Right ventricle myocardium superior (tissue), 1 donor: ENCODE measurements at places on chromosomes 5 and 9. TPM values are rescaled to one million over a fixed set of nuclear protein-coding genes. Genes with fewer than 3 reads are reported as not detected.

DNA sequence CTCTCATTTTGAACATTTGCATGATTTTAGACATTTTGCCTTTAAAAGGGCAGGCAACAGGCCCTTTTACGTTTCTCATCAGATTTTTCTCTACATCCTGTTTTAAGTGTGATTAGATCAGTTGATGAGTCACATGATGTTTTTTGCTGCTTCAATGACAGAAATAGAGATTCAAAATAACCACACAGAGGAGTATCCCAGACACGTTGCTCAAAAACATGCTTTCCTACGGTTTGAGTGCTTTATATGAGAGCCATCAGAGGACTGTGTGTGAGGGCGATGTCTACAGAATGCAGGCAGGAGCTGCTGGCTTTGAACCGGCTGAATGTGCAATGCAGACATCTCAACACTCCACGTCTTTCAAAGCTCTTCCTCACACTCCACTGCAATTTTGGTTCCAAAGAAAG lies 42.1 kb downstream of the OTULIN start:
- no peak for DNase-seq

DNA sequence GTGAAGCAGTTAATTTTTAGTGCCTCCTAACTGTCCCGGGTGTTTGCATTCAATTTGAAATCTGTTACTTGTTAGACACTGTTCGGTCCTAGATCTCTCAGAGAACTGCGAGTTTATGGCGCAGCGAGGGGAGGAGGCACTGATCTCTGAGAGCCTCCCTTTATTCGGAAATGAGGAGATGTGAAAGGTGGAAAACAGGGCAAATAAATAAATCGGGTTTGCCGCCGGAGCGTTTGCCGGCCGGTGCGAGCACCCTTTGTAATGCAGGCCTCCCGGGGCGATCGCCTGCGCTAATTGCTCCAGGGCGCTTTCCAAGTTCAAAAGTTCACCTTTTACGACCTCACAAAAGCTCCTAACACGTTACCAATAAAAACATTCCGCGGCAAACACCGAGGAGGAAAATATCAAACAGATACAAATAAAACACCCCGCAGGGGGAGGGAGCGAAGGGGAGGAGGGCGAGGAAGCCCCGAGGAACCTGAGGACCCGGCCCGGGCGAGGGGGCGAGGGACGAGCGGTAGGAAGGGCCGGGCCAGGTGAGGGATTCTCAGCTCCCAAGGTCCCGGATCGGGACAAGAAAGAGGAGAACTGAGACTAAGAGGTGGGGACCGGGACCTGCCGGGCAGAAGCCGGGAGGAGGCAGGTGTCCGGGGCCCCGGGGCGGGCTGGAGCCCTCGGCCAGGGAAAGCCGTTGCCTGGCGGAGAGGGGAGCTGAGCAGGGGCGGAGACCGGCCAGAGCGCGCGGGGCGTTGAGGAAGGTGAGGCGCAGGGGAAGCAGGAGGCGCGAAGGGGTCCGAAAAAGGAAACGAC lies 1.4 kb downstream of the NR6A1 start:
- peak; percentile 55 for DNase-seq

GRCh38 chr5:181105391-181106025 lies 25.5 kb downstream of the OR2V1 start:
- no peak for DNase-seq

DNA sequence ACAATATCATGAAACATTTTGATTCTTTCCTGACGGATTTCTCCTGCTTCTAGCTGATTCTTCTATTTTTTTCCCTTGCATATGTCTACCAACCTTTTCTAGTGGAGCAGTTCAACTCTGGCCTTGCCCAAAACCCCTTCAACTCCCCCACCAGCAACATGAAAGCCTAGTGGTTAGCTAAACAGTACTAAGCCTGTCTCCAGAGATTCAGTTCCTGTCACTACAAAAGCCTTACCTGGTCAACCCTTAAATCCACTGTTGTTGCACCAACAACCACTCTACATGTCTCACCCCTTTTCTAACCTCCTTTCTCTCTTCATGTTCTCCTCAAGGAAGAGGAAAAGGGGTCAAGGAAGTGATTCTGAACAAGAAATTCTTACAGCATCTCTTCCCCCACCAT lies 74.8 kb upstream of the PIK3R1 start:
- no peak for DNase-seq

GRCh38 chr9:87338088-87338989 lies 159.3 kb upstream of the DAPK1 start:
- no peak for DNase-seq

The DAB2IP gene
- 44.7 TPM for total RNA-seq

- no peak for DNase-seq
Measured at GRCh38 chr5:143065185-143065965, 295.2 kb downstream of the ARHGAP26 start.

DNA sequence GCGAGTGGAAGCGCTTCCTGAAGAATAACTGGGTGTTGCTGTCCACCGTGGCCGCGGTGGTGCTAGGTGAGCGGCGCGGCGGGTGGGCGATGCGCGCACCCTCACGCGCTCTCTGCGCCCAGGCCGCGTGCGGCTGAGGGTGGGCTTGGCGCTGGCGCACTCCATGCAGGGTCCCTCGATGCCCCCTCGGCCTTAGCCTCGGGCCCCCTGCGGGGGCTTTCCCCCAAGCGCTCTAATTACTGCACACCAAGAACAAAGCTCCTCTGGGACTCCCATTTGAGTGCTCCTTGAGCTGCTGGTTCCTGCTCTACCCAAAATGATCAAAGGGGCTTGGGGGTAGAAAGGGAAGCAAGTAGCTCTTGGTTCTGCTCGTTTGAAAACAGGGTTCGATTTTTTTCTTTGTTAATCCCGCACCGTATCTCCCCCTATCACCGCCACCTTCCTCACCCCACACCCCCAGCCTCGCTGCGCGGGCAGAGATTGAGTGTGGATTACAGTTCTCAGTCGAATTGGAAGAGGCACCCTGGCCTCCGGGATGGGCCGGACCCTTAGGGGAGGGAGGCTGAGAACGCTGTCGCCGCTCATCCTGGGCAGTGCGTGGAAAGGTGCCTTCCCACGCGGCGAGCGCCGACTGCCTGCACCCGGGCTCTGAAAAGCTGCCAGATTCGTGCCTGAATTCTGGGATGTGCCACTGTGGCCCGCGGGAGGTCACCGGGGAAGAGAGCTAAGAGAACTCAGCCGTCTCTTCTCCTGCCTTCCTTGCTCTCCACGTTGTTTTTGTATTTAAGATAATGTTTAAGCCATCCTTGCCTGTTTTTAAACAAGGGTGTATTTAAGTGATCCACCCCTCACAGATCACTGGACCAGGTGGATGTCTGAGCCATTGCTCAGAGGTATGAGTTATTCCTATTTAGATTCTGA lies 697 bp downstream of the SLC1A1 start:
- peak; percentile 46 for DNase-seq

GRCh38 chr5:129244478-129244877 lies 149.9 kb downstream of the ISOC1 start:
- DNase-seq = no peak

DNA sequence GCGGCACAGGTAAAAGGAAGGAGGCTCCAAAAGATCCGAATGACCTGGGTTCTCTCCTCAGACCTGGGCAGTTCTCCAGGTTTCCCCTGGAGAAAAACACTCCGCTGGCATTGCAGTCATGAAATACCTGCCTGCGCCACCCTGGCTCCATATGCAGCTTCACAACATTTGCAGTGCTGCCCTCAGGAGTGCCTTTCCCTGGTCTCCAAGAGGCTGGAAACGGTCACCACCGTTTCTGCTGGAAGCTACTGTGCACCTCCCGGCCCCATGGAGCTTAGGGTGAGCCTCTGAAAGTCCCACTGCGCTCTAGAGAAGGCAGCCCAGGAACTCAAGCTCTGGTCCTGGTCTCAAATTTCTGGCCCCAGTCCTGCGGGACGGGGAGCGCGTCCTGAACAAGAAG lies 670 bp downstream of the UGT3A1 start:
- no peak for DNase-seq

GRCh38 chr9:133306242-133307204 lies 29.5 kb downstream of the SURF6 start:
- DNase-seq = no peak

DNA sequence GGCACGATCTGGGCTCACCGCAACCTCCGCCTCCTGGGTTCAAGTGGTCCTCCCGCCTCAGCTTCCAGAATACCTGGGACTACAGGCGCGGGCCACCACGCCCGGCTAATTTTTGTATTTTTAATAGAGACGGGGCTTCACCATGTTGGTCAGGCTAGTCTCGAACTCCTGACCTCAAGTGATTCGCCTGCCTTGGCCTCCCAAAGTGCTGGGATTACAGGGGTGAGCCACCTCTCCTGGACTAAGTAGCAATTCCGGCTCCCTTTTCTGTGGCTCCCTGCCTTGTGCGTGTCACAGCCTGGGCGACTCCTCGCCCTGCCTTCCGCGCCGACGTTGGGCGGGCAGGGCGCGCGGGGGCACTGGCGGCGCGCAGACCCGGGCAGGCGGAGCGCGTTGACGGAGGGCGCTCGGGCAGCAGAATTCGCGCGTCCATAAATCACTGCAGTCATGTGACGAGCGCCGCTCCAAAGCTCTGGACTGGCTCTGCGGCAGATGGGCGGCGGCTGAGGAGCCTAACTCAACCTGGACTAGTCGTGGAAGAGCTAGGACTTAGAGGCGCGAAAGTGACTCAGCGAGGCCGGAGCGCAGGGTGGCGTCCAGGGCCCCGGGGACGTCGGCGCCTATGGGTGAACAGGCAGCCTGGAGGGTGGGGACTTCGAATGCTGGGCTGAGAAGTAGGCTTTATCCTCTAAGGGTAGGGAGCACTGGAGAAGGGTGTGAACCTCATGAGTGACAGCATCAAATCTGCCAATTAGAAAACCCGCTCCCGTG lies 1.4 kb upstream of the CIZ1 start:
- DNase-seq = peak; percentile 82

DNA sequence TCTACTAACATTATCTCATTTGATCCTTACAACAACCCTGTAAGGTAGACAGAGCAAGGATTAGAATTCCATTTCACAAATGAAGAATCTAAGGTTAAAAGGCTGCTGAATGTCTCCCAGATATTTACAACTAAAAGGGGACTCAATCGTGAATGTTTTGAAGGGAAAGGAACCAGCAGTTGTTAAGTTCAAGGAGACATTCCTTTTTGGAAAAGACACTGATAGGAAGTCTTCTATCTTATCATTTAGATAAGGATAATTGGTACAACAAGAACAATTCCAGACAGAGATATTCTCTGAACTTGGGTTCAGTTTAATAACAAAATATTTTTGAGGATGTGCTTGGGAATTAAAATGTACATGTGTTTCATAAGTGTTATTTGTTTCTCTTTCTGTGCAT lies 37.5 kb upstream of the CER1 start:
- DNase-seq = no peak

DNA sequence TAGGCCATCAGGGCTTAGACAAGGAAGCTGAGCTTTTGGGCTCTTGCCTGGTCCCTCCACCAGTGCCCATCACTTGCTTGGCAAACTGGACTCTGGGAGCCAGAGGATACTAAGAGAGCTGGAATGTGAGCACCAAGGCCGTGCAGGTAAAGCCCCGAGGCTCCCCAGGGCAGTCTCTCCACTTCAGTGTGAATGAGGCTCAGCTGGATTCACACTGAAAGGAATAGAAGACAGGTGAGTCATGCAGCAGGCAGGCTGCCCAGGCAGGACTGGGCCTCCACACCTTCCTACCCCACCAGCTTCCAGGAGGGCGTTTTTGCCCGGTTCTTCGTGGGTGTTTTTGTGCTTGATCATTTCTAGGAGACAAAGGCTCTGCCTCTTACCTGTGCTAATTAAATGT lies 7.3 kb upstream of the CTSV start:
- DNase-seq = no peak

DNA sequence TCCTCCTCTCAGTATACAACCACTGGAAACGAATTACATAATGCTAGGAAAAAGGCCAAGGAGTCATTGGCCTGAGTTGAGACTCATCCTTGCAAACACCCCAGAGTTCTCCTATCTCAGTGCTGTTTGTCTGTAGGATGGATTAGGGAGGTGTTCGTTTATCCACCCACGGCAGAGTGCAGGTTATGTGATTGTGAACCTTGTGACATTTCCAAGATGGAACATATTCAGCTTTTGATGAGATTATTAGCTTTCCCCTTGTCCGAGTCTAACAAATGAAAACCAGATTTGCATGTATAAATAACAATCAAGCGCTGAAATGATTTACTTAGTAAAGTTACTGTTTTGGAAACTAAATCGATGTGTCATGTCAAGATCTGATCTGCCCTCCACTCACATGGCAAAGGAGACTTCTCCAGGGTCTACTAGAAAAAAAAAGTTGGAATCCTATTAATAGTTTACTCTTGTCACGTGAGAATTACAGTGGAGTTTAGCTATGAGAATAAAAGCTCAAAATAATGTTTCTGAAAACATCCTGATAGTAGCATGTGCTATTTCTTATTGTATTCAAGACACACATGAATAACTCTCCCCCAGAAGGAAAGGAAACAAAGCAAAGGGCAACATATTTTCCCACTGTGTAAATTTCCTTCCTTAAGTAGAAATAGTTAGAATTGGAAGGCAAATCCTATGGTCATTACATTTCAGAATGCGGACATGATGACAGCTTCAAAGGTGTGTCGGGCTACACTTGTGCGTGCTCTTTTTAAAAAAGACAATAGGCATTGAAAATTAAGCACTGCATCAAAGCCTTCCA lies 600.4 kb downstream of the EBF1 start:
- DNase-seq = no peak

The FCN2 gene
- total RNA-seq = 0.30 TPM

The GALNT12 gene
- total RNA-seq = 0.43 TPM

DNA sequence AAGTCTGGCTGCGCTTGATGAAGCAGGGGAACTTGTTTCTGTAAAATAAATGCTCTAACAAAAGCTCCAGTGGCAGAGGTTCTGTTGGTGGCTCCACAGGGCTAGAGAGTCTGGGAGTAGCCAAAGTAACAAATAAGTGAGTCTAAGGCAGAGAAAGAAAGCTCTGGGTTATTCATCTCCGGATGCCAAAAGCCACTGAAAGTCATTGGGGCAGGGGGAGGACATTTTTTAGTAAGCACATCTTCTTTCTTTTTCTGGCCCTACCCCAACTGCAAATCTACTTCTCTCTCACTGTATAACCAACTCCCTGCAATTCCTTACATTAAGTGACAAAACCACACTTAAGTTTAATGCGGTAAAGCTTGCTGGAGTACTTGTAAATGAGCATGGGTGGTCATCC lies 141.6 kb downstream of the INSYN2B start:
- DNase-seq = no peak

GRCh38 chr9:22119522-22120158 lies 110.5 kb upstream of the CDKN2B start:
- DNase-seq = no peak

- no peak for DNase-seq
Measured at GRCh38 chr9:96344458-96345180, 38.9 kb downstream of the SLC35D2 start.

DNA sequence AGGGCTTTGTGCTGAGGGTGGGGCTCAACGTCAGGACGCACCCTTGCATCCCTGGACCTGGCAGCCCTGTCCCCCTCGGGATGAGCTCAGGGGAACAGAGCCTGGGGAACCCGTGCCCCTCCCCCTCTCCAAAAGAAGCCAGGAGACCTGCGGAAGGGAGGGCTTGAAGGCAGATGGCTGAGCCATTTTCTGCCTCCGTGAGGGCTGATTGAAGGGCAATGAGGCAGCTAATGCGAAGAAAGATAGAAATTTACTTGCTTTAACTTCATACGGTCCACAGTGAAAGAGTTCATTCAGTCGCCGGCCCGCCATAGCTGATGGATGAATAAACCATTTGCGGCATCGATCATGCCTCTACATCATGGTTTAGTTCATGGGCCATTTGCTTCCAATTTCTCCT lies 28.8 kb downstream of the ASS1 start:
- DNase-seq = no peak

The THBS4 gene
- 24.6 TPM for total RNA-seq
